ENCODE measurements at places on chromosomes 12 and 14.

DNA sequence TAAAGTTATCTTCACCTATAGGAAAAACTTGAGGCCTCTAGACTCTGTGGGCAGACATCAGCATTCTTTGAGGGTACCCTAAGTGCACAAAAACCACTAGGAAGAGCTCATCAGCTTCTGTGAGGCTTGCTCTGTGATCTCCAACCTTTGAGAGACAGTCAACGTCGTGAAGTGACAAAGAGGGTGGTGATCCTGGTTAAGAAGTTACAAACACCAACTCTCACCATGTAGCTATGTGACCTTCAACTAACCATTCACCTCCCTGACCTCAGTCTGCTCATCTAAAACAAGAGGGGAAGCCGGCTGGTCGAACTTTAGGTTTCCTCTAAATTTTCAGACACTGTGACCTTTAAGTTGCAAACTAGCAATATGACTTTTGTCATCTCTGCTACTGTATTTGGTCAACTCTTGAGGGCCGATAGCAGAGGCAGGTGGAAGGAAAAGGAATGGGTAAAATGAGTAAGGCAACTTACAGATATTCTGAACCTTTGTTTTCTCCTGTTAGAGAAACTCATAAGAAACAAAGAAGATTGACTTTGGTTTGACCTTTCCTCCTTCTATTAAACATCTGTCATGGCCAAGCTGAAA, 103.2 kb upstream of the PARP11 start:
- DNase-seq = no peak

- DNase-seq = no peak
Observed at GRCh38 chr14:88270776-88271175, 52.3 kb downstream of the KCNK10 start.

GRCh38 chr12:115577401-115577800, 700.1 kb downstream of the MED13L start:
- DNase-seq = no peak

DNA sequence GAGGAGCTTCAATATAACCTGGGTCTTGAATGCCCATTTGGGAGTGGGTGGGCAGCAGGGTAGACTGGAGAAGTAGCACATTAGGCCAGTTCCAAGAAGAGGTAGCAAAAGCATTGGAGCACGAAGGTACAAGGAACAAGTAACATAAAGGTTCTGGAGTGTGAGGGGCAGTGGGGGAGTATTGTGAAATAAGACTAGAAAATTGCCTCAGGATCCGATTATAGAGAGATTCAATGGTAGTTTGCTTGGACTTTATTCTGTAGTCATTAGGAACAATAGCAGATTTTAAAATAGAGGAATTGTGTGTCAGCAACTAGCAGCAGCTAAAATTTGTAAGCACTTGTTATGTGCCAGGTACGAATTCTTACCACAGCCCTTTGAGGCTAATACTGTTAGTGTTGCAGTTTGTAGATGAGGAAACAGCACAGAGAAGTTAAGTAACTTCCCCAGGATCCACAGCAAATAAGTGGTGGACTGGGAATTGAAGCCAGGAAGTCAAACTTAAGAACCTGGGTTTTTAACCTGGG, 61.8 kb downstream of the PPFIBP1 start:
- no peak for DNase-seq

DNA sequence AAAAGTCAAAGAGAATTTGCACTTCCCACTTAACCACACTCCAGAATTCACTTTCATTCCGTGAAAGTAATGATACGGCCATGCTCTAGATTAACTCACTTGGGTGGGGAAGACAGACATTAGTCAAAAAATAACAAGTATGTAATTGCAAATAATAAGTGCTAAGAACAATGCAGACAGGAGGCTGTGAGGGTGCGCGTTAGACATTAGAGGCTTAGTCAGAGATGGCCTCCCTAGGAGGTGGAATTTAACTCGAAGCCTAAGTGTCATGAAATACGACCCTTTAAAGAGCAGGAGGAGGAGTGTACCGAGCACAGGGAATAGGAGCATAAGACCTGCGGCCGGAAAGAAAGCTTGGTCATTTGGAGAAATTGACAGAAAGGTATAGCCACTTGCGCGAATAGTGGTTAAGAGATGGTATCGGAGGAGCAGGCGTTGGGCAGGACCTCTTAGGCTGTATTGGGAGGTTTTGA, 628 bp downstream of the SNRPF start:
- DNase-seq = peak; percentile 27

DNA sequence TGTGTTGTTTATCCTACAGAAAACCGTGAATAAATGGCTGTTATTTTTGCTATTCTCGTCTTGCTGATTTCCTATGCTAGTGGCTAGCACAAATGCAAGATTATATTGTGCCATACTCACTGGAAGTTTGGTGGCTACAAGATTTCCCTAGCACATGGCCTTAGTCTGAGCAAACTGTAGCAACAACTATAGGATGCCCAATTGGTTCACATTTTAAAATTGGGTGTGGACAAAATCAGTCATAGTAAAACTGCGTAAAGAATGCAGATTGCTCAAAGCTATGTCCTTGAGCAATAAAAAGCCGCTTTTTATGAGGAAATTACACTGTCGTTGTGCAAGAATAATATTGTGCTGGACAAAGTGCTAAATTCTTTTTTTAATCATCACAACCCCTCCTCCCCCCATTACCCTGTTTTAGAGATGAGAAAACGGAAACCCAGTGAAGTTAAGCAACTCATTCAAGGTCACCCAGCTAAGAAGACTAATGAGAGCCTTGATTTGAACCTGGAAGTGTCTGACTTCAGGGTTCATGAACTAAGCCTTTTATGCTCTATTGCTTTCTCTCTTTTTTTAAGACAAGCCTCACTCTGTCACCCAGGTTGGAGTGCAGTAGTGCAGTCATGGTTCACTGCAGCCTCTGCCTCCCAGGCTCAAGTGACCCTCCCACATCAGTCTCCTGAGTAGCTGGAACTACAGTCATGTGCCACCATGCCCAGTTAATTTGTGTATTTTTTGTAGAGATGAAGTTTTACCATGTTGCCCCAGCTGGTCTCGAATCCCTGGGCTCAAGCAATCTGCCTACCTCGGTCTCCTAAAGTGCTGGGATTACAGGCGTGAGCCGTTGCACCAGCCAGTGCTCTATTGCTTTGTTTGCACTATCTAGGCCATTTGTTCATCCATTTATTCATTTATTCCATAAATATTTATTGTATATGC, 73.6 kb downstream of the SRGAP1 start:
- no peak for DNase-seq

DNA sequence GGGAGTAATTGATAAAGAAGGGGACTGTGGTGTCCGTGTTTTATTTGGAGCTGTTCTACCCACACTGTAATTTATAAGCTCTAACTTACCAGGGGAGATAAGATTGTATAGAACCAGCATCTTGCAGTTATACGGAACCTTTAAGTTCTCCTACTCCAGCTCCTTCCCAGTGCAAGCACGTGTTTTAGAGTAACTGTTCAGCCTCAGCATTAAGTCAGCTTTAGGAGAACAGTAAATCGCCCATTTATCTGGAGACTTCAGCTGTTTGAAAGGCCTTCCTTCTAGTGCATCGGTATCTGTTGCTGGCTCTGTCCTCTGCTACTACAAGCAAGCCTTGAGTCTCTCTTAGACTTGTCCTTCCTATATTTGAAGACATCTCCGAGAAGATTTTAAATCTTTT, 95.6 kb downstream of the ETV6 start:
- DNase-seq = no peak

GRCh38 chr12:1917172-1918070, 1.0 kb downstream of the CACNA2D4 start:
- DNase-seq = no peak

DNA sequence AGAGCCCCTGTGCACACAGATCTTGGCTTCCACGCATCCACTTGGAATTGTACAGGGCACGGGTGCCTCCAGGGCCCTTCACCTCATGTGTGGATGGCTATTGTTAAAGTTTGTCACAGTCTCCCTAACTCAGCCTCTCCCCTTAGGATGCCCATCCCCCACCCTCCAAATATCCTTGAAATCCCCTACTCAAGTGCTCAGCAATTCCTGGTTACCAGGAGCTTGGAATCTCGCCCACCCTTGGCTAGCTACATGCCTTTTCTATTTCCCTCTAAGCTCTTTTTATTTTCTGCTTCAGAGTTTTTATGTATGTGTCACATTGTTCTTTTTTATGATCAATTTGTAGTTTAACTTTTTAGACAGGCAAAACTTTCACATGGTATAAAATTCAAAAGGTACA, 13.0 kb upstream of the NR1H4 start:
- DNase-seq = no peak

DNA sequence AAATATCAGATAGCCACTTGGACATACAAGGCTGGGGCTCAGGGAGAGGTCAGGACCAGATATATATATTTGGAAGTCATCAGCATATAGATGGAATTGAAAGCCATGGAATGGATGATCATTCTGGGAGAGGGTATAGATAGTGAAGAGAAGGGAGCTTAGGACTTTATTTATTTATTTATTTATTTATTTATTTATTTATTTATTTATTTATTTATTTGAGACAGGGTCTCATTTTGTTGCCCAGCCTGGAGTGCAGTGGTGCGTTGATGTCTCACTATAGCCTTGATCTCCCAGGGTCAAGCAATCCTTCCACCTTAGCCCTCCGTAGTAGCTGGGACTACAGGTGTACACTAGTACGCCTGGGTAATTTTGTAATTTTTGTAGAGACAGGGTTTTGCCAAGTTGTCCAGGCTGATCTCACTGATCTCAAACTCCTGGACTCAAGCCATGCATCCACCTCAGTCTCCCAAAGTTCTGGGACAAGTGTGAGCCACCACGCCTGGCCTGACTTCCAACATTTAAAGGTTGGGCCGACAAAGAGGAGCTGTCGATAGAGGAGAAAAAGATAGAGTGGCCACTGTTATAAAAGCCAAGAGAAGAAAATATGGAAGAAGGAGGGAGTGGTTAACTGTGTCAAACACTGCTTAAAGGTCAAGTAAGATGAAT, 8.7 kb upstream of the INHBE start:
- no peak for DNase-seq
